ENCODE measurements at places on chromosomes 16 and 17.
A peak's percentile ranks its signal among the peaks of the same experiment; 100 is the strongest.

GRCh38 chr16:19363740-19364139 lies 53.9 kb upstream of the TMC5 start:
- DNase-seq = no peak

DNA sequence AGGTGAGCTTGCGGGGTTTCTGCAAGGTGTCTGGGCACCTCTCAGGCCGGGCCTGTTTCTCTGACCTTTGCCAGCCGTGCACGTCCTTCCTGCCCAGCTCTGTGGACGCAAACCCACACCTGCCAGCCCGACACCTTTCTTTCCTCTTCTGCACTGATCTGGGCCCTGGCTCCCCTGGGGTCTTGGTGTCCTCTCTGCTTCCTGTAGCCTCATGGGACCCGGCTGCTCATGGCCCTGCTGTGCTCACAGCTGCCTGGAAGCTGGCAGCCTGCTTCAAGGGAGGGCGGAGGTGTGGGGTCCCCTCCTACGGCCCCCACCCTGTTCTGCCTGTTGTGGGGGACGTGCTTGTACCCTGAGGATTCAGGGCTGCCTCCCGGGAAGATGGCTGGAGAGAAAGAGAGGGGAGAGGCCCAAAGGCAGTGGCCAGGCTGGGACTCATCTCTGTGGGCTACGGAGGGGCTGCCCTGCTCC lies 342.4 kb downstream of the SEC14L1 start:
- no peak for DNase-seq

DNA sequence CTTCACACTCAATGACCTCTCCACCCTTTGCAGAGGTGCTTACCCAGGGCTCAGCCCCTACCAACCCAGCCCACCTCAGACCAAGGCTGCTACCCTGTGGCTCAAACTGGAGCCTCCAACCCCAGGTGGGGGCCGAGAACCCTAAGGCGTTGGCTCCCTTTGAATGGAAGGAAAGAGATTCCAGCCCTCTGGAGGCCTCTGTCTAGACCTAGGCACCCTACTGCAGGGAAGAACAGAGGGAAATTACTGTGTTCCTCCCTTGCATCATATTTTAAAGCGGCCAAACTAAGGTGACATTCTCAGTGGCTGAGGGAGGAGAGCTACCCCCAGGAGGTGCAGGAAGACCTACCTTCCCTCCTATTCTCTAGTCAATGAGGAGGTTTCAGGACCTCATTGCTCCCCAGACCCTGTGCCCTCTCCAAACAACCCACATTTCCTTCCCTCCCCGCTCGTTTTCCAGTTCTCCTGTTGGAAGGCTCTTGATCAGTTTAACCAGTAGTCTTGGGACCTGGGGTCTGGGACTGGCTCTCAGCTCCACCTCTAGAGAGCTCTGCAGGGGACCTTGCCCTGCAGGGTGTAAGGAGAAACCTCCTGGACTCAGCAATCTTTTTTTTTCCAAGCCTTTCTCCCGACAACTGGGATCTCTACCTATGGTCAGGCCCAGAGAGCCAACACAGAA lies 5.5 kb upstream of the HOXB8 start:
- DNase-seq = no peak

DNA sequence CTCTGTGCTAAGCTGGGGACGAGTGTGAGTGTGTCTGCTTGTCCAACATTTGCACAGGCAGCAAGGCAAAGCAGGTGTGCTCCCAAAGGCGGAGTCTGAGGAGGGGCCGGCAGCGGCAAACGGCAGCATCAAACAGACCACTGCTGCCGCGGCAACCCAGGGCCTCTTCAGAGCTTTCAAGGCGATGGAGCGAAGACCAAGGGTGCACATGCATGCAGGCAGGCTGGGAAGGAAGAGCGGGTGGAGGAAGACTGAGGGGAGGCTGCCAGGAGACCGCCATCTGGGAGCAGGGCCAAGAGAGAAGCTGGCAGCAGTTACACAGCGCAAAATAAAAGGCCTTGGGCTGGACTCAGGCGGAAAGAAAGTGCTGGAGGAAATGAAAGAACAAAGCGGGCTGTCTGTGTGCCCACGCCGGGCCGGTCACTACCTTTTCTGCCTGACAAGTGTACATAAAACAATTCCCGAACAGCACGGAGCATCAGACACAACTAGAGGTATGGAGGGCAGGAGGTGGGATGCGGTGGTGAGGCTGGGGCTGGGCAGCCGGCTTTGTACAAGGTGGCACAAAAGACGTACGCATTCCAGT lies 8.5 kb downstream of the TIMM22 start:
- DNase-seq = peak; percentile 29

- no peak for DNase-seq
Observed at GRCh38 chr17:76268991-76269981, 4.1 kb downstream of the UBALD2 start.
